ENCODE measurements at places on chromosomes 3 and 15.
A peak's percentile ranks its signal among the peaks of the same experiment; 100 is the strongest.

DNA sequence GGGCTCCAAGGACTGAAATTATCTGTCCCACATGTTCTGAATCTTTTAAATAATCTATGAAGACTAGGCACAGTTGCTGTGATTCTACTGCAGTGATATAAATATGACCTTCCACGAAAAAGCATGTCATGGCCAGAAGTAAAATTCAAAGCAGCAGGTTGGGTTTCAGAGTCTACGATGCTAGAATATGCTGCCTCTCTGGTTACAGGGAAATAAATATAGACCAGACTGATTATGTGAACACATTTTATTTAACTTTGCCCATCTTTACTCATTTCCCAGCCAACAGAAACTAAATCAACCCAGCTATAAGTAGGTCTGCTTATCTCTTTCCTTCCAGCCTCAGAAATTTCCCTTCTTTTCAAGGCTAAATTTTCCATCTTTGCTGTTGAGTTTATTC is 19.9 kb upstream of the TM6SF1 start:
- DNase-seq, result no peak

DNA sequence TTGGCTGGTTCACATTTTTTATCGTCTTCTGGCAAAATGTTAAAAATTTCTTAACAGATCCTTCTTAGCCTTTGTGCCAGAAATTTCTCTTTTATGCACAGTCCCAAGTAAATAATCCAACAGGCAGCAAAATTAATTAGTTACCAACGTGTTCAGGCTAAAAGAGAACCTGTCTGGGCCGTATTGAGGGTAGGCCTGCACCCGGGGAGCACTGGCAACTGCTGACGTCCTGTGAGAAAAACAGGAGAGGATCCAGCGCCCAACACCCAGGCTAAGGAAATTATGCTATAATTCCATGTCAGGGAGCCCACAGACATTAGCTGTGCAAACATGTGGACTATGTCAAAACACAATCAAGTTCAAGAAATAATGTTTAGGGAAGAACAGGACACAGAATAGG is 30.7 kb upstream of the CSTA start:
- DNase-seq, result no peak

- no peak for DNase-seq
Measured at GRCh38 chr3:135471911-135472310, 493.6 kb upstream of the PPP2R3A start.

GRCh38 chr3:56878074-56878473 is 76.3 kb upstream of the ARHGEF3 start:
- DNase-seq, result peak; percentile 25

DNA sequence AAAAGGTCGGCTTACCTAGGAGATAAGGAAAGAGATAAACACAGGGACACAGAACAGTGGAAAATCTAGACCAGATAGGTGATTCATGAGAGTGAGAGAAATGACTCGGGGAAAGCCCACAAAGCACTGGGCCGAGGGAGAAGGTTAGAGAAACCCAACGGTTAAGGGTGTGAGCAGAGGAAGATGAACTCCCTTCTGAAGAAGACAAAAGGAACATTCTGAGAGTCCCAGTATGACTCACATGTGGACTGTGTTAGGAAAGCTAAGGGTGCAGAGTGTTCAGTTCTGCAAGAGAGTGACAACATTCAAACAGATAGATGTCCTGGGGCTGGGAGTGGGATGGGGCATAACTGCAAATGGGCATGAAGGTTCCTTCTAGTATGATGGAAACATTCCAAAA is 83.0 kb downstream of the CNTN3 start:
- DNase-seq, result no peak

DNA sequence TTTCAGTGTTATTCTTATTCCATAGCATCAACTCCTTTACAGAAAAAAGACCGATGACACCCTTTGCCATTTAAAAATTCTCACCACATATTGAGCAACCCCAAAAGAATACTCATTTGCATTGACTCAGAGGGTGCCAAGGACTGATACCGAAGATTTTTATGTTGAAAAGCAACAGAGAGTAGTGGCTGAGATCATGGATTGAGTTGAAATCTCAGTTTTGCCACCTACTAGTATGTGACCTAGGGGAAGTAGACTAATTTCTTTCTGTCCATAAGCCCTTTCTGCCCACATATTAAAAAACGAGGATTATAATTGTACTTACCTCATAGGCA is 313.9 kb upstream of the SATB1 start:
- DNase-seq, result no peak

Data from stimulated activated CD4-positive, alpha-beta T cell treated with anti-CD3 and anti-CD28 coated beads, Interleukin-1b, Interleukin-23, amount 100 ng/mL, for 1 hour (primary cell).